Activated naive CD4-positive, alpha-beta T cell treated with anti-CD3 and anti-CD28 coated beads for 36 hours (primary cell): ENCODE measurements at places on chromosomes 4 and X. TPM values are rescaled to one million over a fixed set of nuclear protein-coding genes. Genes with fewer than 3 reads are reported as not detected.

GRCh38 chr4:148253768-148254167, 188.4 kb downstream of the NR3C2 start:
- no peak for DNase-seq

DNA sequence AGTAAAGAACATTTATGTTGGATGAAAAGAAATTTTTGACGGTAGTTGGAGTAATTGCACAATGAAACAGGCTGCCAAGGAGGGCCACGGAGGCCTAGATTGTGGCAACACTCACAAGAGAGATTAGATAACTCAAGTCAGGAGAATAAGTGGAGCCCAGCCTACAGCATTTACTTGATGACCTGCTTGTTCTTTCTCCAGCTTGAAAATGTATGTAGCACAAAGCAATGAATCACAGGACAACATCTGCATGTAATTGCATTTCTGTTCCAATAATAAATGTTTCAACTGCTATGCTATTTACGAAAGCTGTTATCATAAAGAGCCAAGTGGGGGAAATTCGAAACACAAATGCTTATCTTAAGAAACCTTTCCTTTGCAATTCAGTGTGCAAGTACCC, 221.2 kb upstream of the MID1 start:
- DNase-seq = no peak

GRCh38 chr4:26386386-26386785, 65.6 kb downstream of the RBPJ start:
- no peak for DNase-seq

Gene NFXL1
- 10.4 TPM for total RNA-seq

Gene PDZD4
- total RNA-seq = 0.83 TPM
